Common myeloid progenitor, CD34-positive (primary cell): ENCODE measurements at places on chromosomes 16 and 17.
A peak's percentile ranks its signal among the peaks of the same experiment; 100 is the strongest.

GRCh38 chr16:1922357-1922756, 4.1 kb upstream of the HS3ST6 start:
- no peak for DNase-seq

DNA sequence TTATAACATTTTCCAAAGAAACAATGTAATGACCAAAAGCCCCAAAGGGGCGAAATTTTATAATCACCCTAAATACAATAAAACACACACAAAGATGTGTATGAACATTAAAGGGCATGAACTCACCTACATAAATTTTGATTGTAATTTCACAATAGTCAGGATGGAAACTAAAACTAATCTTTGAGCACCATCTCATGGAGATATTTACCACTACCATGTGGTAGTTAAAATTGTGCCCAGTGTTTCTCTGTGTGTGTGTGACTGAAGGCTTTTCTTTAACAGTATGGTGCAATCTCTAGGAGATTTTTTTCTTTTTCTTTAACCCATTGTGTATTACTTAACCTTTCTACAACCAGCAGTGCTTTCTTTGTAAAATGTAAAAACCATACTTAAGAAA, 19.7 kb upstream of the MEIOC start:
- peak; percentile 42 for DNase-seq

DNA sequence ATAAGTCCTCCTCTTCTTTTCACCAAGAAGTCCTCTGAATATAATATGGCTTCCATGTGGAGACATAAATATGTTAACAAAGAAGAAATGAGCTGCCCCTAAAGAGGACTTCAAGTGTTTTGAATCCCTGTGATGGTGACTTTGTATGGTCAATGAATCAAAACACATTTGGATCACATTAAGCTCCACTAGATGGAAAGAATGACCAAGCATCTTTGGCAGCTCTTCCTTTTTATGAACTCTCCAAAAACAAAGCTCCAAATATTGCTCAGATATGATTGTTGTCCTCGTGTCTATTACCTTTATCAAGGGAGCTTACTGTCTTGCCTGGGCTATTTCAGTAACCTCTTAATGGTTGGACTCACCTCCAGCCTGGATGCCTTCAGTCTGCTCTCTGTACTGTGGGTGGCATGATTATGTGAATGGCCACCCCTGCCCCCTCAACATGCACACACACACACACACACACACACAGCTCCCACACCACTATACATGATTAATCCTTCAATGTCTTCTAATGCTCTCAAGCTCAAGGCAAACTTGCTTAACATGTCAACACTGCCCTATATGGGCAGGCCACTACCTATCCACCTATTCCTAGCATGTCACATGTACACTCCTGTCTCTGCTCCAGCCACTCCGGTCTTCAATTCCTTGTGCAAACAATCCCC, 346.6 kb upstream of the SALL1 start:
- DNase-seq, result no peak

- DNase-seq, result no peak
Observed at GRCh38 chr16:75250809-75251279, 580 bp downstream of the BCAR1 start.

DNA sequence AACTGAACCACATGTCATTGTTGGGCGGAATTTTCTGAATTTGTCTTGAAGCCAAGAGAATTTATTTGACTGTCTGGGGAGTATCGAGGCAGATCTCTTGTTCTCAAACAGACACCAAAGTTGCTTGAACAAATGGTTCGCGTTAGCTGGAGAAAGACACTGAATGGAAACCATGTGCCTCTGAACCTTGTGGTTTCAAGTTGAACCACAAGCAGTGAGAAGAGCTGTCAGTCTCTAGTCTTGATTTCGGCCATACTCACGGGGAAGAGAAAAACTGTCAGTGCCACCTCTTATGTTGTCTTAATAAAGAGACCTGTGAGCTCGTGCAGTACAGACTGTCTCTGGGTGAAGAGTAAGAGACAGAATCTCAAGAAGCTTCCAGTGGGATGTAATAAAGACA, 886.5 kb upstream of the SOX9 start:
- DNase-seq, result no peak

DNA sequence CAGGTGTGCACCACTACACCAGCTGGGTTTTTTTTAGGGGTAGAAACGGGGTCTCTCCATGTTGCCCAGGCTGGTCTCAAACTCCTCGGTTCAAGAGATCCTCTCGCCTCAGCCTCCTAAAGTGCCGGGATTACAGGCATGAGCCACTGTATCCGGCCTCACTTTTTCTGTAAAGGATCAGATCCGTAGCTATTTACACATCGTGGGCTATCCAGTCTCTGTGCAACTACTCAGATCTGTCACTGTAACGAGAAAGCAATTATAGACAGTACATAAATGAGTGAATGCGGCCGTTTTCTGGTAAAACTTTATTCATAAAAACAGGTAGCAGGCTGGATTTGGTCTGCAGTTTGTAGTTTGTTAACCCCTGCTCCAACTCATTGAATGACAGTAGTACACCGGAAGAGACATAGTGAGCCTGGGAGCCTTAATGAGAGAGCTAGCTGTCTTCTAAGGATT, 44.5 kb downstream of the VMP1 start:
- no peak for DNase-seq

- peak; percentile 50 for DNase-seq
Observed at GRCh38 chr17:1683459-1683858, 1.2 kb downstream of the PRPF8 start.

DNA sequence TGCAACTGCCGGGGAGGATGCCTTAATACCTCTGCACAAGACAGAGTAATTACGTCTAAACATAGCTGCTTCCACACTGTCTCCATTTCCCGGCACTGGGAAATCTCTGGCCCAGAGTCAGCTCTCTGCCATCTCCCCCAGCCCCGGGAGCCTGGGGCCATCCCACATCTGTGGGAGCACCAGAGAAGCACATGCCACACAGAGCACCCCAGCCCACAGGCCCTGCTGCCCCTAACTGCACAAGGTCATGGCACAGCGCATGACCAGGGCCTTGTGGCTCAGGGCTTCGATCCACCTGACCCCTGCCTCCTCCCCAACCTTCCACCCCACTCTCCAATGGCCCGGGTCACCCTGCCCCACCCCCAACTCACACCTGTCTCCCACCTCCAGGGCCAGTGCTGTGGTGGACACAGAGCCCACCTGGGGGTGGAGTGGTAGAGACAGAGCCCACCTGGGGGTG, 36.6 kb upstream of the RBFOX3 start:
- DNase-seq, result no peak

DNA sequence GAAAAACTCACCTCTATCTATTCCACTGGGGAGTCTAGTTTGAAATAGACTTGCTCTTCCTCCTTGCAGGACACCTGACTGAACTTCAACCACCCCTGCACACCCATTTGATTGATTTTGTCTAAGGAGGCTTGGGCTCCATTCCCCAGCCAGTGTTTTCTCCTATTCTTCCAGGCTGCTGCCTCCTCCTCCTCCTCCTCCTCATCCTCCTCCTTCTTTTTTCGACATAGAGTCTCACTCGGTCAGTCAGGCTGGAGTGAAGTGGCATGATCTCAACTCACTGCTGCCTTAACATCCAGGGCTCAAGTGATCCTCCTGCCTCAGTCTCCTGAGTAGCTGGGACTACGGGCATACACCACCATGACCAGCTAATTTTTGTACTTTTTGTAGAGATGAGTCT, 1.8 kb upstream of the DLX4 start:
- no peak for DNase-seq

DNA sequence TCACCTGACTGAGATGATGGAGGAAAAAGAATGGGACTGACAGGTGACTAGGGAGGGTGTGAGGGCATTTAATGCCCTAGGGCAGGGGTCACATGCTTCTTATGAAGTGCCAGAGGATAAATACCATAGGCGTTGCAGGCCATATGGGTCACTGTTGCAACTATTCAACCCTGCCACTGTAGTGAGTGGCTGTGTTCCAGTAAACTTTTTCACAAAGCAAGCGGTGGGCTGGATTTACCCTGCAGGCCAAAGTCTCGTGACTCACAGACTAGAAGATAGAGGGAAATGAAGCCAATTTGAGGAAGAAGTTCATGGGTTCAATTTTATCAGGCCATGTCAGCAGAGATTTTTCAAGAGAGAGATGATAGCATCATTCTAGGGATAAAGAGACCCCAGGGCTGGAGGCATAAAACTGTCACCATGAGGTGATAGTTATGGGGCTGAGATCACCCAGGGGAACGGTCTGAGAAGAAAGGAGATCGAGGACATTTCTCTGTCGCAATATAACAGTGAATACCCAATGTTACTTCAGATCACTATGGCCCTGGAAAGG, 8.6 kb downstream of the ARHGAP17 start:
- DNase-seq, result no peak

DNA sequence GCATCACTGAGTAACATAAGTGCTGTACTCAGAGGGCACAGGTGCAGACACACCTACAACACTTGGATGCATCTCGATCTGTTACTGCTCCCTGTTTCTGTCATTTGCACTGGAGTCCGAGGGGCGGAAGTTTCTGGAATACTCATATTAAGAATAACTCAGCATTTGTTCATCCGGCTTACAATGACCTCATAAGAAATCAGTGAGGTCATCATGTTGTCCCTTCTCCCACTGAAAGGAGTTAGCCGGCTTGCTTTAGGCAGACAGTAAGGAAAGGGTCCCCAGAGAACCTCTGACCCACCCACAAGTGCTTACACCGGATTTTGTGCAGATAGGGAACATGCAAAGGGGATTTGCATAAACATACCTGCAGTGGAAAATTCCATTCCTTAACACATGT, 344.7 kb downstream of the HAPSTR1 start:
- no peak for DNase-seq

GRCh38 chr16:85391769-85392583, 221.1 kb upstream of the GSE1 start:
- no peak for DNase-seq

- peak; percentile 40 for DNase-seq
Observed at GRCh38 chr17:29292992-29293889, 707 bp downstream of the NUFIP2 start.

- DNase-seq, result peak; percentile 33
Observed at GRCh38 chr17:28983286-28984230, 22.3 kb downstream of the SEZ6 start.

- DNase-seq, result no peak
Observed at GRCh38 chr16:19649980-19650379, 68.0 kb downstream of the KNOP1 start.

DNA sequence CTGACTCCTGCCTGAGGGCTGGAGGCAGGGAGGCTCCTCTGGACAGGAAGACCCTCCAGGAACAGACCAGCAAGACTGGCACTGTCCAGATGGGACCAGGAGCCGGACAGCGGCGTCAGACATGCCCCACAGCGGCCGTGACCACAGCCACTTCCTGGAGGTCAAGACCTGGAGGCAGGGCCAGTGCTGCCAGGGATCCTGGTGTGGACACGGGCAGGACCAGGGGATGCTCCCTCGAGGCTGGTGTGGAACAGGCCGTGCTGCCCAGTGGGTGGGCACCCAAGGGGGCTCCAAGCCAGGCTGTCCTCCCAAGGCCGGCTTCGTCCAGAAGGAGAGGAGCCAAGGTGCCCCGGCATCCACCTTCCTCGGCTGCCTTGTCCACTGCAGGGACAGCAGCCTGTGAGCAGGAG, 4.5 kb upstream of the CCDC57 start:
- DNase-seq, result no peak

DNA sequence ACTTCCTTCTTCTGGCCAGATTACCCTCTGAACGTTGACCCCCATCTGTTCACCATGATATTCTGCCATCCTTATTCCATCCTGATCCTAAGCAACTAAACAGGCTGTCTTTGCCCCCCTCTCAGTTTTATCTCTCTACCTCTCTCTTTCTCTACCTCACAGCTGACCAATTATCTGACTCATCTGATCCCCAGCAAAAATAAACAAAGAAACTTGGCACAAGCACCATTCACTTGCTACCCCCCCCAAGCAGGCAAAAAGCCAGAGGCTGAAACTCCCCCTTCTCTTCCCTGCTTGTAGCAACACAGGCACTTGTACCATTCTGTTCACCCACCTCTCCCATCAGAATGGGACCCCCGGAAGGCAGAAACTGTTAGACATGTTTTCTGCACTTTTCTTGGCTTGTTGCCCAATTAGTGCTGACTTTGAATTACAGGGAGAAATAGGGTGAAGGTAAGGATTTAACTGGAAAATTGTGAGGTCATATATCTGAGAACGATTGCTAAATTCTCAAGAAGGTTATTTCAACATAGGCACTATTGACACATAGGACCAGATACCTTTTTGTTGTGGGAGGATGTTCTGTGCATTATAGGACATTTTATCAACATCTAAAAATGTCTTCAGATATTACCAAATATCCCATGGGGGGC, 163.2 kb downstream of the TOX3 start:
- no peak for DNase-seq

- no peak for DNase-seq
Observed at GRCh38 chr16:63372815-63373214, 1336.6 kb upstream of the CDH8 start.

DNA sequence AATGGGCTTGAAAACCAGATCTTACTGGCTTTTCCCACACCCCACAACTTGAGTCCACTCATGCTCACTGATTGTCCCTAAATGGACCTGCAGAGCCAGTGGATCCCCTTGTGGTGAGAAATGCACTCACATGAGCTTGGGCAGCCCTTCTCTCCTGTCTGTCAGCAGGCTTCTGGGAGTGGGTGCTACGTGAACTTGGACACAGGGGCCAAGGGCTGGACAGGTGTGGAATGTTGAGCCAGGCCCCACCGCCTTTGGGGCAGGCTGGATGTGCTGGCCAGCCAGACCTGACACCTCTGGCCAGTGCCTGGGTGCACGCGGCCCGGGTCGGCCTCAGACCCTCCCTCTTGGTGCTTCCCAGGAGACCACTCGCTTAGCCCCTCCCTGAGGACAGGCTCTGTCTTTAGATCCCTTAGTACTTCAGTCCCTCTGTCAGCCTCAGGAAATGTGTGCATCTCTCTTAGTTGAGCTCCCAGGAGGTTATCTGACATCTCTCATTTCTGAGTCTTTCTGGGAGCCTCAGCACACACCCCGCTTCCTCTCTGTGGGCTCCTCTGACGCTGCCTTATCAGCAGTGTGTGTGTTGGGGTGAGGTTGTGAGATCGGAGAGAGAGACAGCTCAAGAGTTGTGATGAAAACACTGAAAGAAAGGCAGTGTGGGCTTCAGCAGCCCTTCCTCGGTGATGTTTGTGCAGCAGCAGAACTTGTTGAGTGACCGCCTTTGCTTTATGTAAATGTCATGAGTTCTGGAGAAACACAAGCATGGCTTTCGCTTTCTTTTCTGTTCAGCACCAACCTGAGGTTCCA, 117.0 kb downstream of the RAB11FIP4 start:
- peak; percentile 72 for DNase-seq

- peak; percentile 98 for DNase-seq
Observed at GRCh38 chr16:81314603-81315270, at the start of gene GAN. TSS of gene GAN (plus strand) at chr16:81314962. CDS start at chr16:81315114, 152 bp downstream.

DNA sequence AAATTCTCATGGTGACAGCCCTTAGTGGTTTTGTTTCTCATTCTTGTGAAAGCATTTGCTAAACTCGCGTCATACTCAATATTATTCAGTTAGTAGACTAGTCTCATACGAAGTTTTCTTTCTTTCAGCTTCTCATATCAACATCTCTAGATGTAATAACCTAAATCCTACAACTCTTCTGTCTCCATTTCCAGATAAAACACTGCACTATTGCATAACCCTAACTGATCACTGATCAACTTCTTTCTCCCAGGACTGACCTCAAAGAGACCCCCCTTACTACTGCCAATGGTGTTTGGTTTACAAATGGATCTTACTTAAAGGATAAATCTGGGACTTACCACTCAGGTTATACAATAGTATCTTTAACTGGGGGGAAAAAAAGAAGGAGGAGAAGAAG, 36.3 kb upstream of the TEKT1 start:
- DNase-seq, result no peak
